NCI-H510A (cell line): ENCODE measurements at places on chromosomes 13 and 19.
A peak's percentile ranks its signal among the peaks of the same experiment; 100 is the strongest.

DNA sequence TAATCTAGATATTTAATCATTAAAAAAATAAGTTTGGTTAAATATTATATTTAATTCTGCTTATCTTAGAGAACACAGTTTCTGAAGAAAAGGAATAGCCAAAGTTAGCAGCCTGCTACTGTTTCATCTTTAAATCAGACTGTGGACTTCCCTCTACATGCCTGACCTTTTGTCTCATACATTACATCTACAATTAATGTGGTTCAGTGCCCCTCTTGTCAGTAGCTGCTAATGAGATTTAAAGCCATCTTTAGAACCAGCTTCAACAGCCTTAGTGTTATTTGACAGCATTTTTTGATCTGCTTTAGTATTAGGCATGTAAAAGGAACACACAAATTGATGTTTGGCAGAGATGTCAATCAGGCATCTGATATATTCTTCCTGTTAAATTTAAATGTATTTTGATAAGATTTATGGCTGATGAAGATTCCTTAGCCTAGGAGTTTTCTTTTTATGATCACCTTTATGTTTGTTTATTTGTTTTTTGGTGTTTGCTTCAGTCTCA lies 1925.8 kb upstream of the PRR20A start:
- DNase-seq = no peak

DNA sequence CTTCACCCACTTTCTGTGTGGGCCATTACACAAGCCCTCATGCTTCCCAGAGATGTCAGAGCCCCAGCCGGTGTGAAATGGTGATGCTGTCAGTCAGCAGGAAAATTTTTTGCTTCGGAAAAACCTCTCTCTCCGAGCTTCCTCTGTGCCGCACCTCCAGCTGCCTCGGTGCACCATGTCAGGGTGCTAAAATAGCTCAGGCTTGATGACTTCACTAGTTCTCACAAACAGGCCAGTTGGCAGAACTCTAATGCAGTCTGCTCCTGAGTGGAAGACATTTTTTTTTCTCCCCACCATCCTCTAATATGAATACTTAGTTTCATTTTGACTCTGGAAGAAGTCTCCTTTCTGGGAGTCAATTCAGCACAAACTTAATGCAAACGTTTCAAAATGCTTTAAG lies 71.3 kb downstream of the KLF12 start:
- no peak for DNase-seq

DNA sequence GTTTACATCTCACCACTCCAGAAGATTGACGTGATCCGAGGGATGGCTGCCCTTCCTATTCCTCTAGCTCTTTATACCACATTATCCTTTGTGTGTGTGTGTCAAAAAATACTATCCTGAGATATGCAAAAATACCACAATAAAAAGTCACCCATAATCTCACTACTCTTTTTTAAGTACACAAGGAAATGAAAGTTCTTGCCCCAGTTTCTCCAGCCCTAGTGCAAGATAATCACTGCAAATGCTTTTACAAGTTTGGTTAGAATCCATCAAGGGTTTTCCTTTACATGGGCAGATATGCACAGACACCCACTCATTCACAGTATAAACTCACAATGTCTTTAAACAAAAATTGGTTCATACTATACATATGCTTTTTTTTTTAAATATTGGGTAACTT lies 89.3 kb downstream of the DIAPH3 start:
- DNase-seq = no peak

DNA sequence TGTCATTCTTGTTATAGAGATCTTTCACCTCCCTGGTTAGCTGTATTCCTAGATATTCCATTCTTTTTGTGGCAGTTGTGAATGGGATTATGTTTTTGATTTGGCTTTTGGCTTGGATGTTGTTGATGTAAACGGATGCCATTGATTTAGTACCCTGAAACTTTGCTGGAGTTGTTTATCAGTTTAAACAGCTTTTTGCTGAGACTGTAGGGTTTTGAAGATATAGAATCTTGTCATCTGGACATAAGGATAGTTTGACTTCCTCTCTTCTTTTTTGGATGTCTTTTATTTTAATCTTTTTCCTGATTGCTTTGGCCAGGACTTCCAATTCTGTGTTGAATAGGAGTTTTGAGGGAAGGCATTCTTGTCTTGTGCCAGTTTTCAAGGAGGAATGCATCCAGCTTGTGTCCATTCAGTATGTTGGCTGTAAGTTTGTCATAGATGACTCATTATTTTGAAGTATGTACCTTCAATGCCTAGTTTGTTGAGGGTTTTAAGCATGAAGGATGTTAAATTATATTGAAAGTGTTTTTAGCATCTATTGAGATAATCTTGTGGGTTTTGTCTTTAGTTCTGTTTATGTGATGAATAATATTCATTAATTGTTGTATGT lies 16.8 kb downstream of the ZNF431 start:
- DNase-seq = no peak

DNA sequence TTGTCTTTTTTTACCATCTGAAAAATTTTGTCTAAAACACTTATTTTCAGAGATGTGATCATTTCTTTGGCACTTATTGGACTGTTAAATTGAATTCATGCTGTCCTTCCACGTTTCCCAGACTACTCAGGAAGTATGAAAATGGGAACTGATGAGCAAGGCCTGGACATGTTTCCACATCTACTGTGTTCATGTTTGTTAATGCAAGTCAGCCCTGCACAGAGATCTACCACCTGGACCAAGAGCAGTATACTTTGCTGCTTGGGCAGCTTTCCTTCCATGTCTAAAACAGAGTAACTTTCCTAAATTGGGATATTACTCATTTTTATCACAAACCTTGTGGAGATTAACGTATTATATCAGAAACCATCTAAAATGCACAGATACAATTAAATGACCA lies 687.4 kb downstream of the DIAPH3 start:
- DNase-seq = no peak

DNA sequence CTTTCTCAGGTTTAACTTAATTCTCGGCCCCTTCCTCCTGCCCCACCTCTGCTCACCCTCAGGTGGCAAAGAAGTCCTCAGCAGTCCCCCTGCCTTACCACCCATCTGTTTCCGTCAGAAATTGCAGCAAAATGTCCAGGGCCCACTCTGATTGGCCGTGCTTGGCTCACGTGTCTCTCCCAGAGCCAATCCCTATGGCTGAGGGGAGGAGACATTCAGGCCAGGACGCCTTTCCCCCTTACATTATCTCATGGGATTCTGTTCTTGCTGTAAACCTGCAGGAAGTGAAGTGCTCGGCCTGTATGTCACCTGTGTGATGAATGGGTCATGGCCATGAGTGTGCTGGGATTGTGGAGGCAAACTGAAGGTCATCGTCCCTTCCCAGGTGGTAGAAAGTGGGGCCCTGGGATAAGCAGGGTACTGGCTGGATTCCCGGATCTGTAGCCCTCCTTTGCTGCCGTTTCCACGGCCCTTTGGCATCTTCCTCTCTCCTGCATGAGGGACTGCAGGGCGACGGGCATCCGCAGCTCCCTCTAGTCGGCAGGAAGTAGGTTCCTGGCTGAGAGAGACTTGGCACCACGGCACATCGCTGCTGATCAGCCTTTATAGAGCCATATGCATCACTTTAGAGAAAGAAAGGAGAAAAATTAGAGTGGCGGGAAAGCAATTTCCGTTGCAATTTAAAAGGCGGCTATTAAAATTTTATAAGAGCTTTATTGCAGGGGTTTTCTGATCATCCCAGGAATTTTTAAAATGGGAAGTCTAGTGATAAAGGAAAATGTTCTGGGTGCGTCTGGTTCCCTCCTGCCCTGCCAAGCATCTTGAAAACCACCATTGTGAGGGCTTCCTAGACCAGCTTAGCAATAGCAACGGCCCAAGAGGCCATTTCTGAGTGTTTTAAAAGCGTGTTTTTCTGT lies 118.2 kb downstream of the SIPA1L3 start:
- peak; percentile 78 for DNase-seq

DNA sequence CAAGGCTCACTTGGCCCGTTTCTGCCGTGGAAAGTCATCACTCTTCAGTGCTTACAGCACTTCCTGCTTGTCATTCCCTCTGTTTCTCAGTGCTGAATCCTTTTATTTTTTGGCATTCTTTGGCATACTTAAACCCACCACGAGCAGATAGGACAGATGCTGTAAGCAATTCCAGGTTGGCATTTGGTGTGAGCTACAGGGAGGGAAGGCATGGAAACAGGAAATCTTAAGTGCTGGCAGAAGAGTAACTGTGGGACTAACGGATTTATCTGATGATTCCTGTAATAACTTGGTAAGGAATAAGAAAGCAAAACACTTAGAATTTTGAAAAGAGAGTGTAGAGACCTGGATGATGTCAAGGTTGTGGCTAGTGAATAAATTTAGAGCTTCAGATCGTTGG lies 273.4 kb downstream of the GPC6 start:
- DNase-seq = no peak

- no peak for DNase-seq
Observed at GRCh38 chr19:10163536-10163935, 31.2 kb downstream of the DNMT1 start.

DNA sequence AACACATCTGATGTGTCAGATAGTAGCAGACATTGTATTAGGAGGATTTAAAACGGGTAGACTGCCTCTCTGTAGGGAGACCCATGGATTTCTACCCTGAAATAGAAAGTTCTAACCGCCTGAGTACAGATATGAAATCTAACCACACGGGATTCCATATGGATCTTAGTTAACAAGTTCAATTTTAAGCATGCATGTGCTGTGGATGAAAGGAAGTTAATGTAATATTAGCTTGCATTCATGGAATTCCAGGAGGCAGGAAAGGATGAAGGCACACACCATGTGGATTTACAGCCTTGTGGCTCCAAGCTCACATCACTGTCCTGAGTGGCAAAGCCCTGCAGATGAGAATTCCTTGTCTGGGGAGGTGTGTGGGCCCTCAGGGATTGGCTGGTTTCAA lies 120.6 kb upstream of the IRS2 start:
- DNase-seq = no peak

DNA sequence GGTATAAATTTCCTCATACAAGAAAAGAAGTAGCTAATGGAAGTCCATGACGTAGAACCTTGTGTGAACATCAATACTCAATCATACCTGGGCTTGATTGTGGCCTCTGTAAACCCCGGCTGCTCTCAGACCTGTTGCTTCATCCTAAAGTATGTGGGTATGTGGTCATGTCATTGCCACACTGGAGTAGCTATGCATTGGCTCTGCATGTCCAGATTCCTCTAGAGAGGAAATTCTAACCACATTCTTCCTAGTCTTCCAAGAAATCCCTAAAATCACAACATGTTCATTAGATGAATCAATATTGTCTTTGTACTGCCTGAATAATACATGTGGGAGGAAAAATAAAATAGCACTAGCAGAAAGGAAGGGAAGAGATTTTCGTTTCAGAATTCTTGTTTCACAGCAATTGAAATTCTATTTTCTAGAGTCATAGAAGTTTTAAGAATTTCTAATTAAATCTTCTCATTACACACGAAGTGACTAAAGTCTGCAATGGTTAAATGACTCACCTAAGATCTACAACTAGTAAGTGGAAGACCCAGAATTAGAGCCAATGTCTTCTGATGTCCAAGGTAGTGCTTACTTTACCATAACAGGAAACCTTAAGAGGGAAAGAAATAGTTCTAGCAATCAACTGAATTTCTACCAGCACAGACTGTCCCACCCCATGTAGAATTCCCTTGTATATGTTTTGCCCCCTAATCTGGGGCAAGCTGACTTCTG lies 28.0 kb downstream of the RXFP2 start:
- no peak for DNase-seq

DNA sequence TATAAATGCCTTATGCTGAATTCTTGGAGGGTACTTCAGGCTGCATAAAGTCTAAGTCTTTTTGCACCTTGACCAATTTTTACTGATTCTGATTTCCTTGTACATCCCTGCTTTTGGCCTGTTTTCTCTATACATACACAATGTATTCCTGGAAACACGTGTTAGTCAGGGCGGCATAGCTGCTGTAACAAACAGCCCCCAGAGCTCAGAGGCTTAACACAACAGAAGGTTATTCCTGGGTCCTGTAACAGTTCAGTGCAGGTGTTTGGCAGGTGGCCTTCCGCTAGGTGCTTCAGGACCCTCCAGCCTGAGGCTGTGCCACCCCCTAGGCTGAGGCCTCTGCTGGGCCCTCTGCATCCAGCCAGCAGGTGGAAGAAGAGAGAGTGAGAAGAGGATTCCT lies 82.9 kb downstream of the ZAR1L start:
- DNase-seq = no peak

GRCh38 chr19:58196901-58197616 lies 14.2 kb downstream of the ZNF274 start:
- DNase-seq = no peak

DNA sequence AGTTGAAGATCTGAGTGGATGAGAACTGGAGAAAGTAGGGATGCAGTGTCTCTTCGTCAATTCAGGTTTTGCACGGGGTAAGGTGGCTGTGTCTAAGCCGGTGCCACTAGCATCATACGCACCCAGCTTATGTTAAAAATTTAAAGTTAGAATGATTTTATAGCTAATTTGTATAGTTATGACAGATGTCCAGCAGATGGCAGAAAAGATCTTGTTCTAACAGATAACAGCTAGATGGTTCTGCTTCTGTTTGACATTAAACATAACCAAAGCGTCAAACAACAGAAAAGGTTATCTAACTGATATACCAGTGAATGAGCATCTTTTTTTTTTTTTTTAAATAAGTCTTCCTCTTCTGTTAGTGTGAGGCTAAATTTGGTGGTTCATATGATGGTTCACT lies 18.8 kb upstream of the EDDM13 start:
- DNase-seq = no peak

DNA sequence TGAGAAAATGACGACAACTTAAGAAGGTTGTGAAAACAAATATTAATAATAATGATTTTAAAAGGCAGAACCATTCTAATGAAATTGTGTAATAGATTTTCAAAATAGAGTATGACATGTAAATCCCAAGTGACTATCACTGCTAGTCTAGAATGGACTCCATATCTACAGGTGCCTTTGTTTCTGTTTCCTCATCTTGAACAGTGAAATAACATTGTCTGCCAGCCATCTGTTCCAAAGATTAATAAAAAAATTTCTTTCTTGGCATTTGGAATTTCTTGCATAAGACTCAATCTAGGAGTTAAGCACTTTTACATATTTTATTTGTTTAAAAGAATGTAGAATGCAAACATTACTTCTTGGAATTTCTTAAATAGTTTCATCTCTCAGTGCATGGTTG lies 520.1 kb upstream of the ARGLU1 start:
- no peak for DNase-seq

DNA sequence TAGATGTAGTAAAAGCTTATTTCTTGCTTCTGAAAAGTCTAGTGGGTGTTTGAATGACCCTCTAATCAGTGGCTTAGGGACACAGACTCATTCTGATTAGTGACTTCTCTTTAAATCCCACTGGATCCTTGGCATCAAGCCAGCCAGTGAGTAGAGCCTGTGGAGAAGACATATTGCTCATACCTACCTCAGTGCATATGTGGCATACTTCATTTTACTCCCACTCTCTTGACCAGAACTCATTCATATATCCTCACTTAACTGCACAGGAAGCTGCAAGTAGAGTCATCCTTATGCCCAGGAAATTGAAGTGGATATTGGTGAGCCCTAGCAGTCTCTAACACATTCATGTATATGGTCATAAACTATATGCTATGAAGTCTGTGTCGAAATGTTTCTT lies 148.3 kb downstream of the PDS5B start:
- DNase-seq = no peak
